NCI-H187 (cell line): ENCODE measurements at places on chromosomes 2 and 18.

DNA sequence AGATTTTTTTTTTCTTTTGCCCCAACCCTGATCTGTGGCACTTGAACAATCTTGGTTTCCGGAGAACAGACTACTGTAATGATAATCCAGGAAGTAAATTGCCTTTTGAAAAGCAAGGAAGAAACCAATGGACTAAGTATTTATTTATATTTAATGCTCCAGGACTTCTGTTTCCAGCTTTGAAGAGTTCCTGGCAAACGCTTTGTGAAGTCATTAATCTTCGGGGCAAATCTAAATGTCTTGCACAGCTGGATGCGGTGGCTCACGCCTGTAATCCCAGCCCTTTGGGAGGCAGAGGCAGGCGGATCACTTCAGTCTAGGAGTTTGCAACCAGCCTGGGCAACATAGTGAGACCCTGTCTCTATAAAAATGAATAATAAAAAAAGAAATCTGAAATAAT lies 135.1 kb upstream of the GATA6 start:
- DNase-seq = no peak

DNA sequence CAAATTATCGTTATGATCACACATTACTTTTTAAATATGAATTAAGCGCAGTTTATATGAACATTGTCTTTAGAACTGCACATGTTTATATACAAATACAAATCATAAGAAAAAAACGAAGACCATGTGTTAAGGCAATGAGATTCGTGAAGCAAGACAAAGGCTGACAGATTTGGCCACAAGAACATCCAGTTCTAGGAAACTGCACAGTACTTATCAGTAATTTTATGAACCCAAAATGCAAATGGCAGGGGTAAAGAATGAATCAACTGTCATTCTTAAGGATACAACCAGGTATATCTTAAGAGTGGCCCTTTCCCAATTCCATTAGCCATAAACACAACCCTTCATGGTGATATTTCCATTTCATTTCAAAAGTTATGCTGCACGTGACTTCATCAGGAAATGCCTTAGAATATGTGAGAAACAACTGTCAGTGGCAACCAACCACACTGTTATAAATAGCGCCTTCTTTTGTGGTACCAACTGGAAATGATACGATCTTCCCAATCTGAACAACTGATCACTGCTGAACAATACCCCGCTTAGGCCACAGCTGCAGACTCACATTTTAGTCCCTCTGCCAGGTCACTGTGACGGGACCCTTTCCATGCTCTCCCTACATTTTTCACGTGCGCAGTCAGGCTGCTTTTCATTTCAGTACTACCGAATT lies 144.9 kb downstream of the L3MBTL4 start:
- DNase-seq = no peak

- no peak for DNase-seq
These were observed 165.8 kb downstream of the RPIA start for GRCh38 chr2:88857274-88857741.

DNA sequence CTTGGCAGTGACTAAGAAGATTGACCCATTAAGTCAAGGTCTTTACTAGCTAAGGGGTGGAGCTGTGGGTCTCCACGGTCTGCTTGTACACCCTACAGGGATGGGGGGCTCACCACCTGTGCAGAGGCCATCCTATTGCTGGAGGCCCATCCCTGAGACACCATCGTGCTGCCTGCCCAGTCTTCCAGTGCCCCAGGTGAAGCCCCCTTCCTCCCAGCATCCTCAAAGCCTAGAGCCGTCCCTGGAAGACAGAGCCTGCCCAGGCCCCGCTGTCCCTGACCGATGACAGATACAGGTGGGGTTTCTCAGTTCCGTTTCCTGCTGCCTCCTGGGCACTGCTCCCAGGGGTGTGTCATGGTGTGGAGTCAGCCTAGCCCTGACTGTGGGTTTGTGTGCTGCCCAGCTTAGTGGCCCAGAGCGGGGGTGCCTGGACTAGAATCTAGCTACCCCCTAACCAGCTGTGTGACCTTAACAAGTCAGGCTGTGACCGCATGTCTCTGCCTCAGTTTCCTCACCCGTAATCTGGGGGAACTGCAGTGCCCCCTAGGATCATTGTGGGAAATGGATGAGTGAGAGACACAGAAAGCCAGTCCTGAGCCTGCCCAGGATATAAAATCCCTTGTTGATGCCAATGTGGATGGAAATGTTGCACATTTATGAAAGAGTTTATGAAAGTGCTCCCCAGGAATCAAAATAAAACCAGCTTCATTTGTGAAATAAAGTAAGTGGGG lies 2.0 kb downstream of the OTOS start:
- no peak for DNase-seq

GRCh38 chr2:223122781-223123180 lies 70.8 kb downstream of the KCNE4 start:
- DNase-seq = no peak
